Stimulated activated CD8-positive, alpha-beta memory T cell treated with anti-CD3 and anti-CD28 coated beads, Interleukin-15, amount 100 ng/mL, for 1 hour (primary cell): ENCODE measurements at places on chromosomes 5 and 9.

DNA sequence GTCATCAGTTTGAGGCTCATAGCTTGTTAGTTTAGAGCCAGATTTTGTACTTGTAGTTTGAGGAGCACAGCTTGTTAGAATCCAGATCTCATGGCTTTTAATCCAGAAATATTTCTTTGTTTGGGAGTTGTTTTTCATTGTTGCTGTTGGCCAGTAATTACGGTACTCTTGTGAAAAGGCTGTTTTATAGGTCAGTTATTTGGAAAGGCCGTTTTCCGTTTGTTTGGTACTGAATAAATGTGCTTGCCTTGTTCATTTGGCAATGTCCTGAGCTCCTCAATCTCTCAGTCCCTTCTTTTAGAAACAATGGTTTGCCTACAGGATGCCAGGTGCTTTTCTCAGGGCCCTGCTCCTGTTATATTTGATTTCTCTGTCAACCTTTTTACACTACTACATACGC lies 4.5 kb upstream of the MOB3B start:
- DNase-seq = no peak

- no peak for DNase-seq
Measured at GRCh38 chr5:14364096-14364495, 217.5 kb upstream of the OTULINL start.

DNA sequence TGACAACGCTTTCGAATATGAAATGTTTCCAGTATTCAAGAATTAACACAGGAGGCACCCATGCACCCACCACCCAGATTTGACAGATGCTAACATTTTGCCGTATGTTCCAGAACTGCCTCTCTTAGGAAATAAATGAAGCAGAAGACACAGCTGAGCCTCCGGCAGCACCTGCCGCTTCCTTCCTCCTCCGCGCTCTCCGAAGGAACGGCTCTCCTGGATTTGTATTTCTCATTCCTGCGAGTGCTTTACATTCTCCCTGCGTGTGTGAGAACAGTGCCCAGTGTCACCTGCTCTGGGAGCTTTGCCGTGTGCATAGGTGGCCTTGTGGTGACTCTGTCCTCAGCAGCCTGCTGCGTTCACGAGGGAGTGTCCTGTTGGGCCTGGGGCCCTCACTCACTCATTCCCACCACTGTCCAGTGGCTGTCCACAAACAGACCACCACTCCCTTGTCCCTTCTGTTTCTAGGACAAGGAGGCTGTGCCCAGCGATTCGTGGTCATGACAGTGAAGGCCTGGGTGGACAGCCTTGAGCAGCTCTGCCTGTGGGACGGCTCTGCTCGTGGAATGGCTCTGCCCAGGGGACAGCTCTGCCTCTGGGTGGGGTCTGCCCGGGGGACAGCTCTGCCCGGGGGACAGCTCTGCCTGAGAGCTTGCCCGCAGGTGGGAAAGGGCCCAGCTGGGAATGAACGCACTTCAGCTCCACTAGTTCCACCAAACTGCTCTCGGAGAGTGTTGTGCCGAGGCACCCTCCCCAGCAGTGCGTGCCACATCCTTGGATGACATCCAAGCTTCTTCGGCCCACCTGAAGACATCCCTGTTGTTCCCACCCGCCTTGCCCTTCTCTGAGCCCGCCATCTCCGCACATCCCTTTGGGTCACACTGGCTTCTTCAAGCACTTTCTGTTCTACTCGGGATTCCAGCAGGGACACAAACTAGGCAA lies 170.5 kb upstream of the PPP1R26 start:
- no peak for DNase-seq

GRCh38 chr5:120396186-120396585 lies 67.9 kb upstream of the PRR16 start:
- DNase-seq = no peak

GRCh38 chr5:7638456-7638855 lies 212.5 kb downstream of the CFAP90 start:
- no peak for DNase-seq
